ENCODE measurements at places on chromosomes 4 and X. TPM values are rescaled to one million over a fixed set of nuclear protein-coding genes. Genes with fewer than 3 reads are reported as not detected.

NRK gene
- not detected for total RNA-seq

HHIP gene
- total RNA-seq: not detected

FAM9B gene
- total RNA-seq: 1.1 TPM

SPANXD gene
- not detected for total RNA-seq

FTHL17 gene
- not detected for total RNA-seq

UGT2B10 gene
- total RNA-seq: not detected

YIPF7 gene
- not detected for total RNA-seq

TMEM255A gene
- 0.66 TPM for total RNA-seq

RAI2 gene
- total RNA-seq: not detected

TMSB15A gene
- total RNA-seq: not detected

RLIM gene
- total RNA-seq: 49.5 TPM

DNA sequence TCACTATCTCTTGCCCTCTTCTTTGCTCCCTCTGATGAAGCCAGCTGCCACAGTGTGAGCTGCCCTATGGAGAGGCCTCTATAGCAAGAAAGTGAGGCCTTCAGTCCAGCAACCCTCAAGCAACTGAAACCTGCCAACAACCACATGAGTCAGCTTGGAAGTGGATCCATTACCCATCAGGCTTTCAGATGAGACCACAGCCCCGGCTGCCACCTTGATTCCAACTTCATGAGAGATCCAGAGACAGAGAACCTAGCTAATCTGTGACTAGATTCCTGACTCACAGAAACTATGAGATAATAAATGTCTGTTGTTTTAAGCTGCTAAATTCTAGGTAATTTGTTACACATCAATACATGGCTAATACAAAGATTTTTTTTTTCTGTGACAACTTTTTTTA lies 20.4 kb upstream of the WAS start:
- no peak for DNase-seq

- DNase-seq: no peak
These were observed 320.4 kb upstream of the SLC7A11 start for GRCh38 chr4:138562544-138562991.

DNA sequence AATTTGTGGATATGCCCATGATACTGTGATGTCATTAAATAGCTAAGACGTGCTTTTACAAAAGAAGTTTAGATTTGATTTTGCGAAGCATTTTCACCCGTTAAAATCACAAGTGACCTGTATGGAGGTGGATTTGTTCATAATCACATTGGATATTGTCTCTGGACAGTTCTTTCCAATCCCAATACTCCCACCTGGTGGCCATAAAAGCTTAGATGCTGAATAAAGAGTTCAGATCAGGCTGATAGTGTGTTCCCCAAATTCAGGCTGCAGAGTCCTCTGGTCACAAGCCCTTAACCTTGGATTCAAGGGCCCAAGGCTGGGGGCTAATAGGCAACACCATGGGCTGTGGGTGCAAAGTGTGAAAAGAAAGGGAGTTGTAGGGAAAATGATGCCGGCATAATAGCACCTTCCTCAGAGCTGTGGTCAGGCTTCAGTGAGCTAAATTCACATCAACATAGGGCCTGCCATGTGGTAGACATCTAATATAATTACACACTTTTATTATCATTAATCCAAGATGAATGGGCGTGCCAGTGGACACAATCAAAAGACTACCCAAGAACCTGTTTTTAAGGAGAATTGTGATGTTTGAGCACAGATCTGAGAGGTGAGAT lies 28.1 kb downstream of the SMIM43 start:
- DNase-seq: peak; percentile 46

DNA sequence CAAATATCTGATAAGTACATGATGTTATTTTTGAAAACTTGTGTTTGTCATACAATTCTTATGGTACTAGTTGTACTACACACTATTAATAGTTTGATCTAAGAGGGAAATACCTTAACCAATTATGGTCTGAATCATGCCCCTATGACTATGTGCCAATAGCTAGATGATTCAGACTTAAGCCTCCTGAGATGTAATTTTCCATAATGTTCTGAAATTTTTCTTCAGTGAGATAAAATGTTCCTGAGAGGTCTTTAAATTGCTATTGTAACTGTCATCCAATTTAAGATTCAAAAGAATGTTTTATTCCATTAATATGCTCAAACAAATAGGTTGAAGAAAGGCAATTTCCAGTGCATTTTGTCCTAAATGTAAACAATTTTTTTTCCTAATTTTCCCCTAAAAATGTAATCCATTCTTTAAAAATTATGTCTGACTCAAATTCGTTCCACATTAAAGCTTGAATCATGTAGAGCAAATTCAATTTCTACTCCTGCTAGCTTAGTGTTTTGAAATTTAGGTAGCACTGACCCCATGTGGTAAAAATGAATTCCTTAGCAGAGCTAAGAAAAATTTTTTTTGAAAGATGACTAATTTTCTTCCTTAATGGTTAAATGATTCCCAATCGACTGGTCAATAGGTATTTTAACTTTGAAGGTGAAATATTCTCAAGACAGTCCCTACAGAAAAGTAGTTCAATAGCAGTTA lies 49.1 kb downstream of the APOOL start:
- no peak for DNase-seq

- DNase-seq: peak; percentile 16
These were observed 564 bp downstream of the PGK1 start for GRCh38 chrX:78104447-78105176.

GRCh38 chr4:6104541-6105130 lies 86.4 kb upstream of the C4orf50 start:
- no peak for DNase-seq

DNA sequence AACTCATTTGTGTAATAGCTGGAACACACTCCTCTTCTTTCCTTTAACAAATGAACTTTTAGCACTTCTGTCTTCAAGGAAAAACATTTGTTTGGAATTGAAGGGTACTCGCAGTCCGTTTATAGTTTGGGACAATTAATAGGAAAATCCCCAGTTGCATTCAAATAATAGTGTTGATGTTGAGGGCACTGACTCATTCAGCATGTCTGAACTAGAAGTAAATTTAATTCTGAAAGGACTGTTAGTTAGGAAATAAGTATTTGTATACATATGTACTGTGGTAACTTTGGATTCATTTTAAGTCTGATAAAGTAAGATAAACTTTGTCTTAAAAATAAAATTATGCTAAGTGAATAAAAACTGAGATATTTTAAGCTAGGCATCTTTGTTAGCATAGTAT lies 27.2 kb downstream of the FAM199X start:
- DNase-seq: no peak

DNA sequence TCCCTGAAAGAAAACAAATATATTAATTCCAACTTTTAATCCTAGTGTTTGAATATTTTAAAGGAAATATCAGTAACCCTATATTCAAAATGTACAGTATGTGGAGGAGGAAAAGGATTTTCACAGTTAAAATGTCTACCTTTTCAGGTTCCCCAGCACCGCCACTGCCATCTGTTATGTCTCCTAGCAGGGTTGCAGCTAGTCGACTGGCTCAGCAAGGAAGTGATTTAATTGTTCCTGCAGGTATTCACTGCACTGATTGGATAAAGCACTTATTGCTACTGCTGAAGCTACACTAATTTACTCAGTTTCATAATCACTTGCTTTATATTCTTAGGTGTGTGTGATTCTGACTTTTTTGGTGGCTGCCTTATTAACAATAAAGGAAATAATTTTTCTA lies 65.5 kb upstream of the FHDC1 start:
- no peak for DNase-seq

GRCh38 chr4:7044137-7044930 lies 1.2 kb downstream of the TADA2B start:
- DNase-seq: no peak

- no peak for DNase-seq
These were observed 28.7 kb downstream of the TMPRSS11A start for GRCh38 chr4:67934628-67935027.

- DNase-seq: no peak
These were observed 229.6 kb downstream of the PRDM5 start for GRCh38 chr4:120692964-120693363.

DNA sequence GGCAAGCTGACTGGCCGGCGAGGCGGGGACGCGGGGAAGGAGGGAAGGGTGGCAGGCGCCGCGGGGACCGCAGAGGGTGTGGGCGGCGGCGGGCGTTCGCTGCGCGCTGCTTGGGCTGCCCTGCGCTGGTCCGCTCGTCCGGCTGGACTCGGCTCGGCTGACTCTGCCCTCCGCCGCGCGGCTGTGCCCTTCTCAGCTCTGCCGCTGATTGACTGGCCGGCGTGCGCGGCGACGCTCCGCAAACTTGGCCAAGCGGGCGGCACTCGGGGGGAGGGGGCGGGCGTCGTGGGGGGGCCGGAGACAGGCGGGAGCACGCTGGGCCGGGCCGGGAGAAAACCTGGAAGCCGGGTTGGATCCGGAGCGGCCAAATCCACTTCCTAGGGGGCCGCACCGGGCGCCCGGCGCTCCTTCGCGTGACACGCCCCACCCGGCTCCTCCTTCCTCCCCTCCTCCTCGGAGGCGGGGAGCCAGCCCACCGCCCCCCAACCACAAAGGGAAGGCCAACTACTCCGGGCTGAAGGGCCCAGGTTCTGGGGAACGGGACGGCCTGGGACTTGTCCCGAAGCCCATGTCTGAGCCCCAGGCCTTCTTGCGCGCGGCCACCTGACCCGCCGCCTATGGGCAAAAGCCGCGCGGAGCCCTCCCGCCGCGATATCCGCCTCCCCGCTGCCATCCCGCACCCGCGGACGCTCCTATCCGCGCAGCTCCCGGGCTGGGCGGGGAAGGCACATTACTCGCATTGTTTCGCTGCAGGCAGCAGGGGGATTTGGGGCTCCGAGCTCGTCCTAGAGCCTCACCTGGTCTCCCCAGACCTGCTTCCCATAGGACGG lies at the start of gene GPC4:
Gene GPC4, minus strand, starts transcription at position 214 of the 830 bp plus-strand sequence. CDS start 524 bp downstream, outside the sequence.
- DNase-seq: no peak

- no peak for DNase-seq
These were observed 61.4 kb downstream of the SHISA3 start for GRCh38 chr4:42458657-42459056.

DNA sequence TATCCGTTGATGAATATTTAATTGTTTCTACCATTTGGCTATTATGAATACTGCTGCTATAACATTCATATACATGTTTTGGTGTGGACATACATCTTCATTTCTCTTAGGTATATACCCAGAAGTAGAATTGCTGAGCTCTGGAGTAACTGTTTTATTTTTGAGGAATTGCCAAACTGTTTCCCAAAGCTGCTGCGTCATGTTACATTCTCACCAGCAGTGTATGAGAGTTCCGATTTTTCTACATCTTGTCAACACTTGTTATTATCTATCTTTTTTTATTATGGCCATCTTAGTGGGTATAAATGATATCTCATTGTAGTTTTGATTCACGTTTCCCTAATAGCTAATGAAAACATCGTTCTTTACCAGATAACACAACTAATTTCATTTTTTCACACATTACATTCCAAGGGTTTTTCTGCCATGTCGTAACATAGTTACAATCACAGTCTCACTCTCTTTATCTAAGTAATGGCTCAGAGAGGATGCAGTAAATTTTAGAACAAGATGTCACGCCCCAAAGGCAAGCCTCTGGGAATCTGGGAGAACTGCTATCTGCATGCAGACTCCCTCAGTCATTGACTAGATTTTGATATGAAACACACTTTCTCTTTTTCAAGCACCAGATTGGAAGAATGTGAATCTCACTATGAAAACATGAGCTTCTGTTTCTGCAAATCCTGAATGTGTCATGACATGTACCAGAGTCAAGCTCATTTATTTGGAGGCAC lies 10.3 kb downstream of the ARHGAP6 start:
- no peak for DNase-seq

GRCh38 chrX:50691820-50692219 lies 122.2 kb downstream of the SHROOM4 start:
- DNase-seq: no peak

- no peak for DNase-seq
These were observed 499.1 kb upstream of the EPHA5 start for GRCh38 chr4:66169341-66169740.

- DNase-seq: no peak
These were observed 48.7 kb upstream of the ARHGEF6 start for GRCh38 chrX:136829413-136829812.

GRCh38 chr4:152524427-152524826 lies 11.5 kb downstream of the FBXW7 start:
- DNase-seq: no peak

- DNase-seq: no peak
These were observed 17.4 kb downstream of the GABRA4 start for GRCh38 chr4:46975812-46976553.

GRCh38 chr4:144611850-144612249 lies 34.1 kb upstream of the HHIP start:
- peak; percentile 3 for DNase-seq

GRCh38 chr4:28373601-28374000 lies 1513.0 kb downstream of the STIM2 start:
- DNase-seq: no peak

GRCh38 chr4:71367546-71367945 lies 28.7 kb downstream of the SLC4A4 start:
- DNase-seq: no peak

GRCh38 chrX:131745942-131746489 lies 202.1 kb downstream of the OR13H1 start:
- DNase-seq: no peak

- DNase-seq: no peak
These were observed 96.4 kb upstream of the MED14 start for GRCh38 chrX:40831750-40832149.

DNA sequence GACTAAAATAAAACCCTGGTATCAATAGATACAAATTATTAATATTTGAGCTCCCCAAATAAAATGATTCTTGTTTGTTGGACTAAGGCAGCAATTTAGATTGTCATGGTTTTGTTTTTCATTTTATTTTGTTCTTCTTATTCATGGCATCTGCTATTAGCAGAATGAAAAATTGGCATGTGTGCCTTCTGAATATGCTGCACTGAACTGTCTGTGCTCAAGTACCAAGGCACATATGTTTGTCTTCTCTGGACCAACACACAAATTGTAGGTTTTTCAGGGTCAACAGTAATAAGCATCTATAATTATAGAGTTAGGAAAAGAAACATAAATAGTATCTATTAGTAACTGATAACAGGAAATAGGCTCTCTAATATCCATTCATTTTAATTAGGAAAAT lies 121.1 kb downstream of the BANK1 start:
- no peak for DNase-seq

DNA sequence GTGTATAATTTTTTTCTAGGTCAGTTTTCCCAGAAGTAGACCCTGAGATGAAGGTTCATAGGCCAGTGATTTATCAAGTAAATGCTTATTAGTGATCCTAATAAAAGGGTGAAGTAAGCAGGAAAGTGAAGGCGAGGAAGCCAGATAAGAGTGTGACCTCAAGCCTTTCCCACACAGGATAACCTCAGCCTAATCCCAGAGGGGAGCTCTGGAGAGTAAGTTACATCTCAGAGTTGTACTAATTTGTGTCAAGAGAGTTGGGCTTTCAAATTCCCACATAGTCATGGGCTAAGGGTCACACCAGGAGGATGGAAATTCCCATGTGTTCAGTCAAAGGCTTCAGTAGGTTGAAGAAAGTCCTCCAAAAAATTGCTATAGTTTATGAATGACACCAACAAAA lies 191.4 kb downstream of the ADGRA3 start:
- DNase-seq: no peak
